ENCODE measurements at places on chromosomes 5 and 9.
A peak's percentile ranks its signal among the peaks of the same experiment; 100 is the strongest.

GRCh38 chr5:98954392-98955028 is 25.7 kb upstream of the CHD1 start:
- DNase-seq: no peak

DNA sequence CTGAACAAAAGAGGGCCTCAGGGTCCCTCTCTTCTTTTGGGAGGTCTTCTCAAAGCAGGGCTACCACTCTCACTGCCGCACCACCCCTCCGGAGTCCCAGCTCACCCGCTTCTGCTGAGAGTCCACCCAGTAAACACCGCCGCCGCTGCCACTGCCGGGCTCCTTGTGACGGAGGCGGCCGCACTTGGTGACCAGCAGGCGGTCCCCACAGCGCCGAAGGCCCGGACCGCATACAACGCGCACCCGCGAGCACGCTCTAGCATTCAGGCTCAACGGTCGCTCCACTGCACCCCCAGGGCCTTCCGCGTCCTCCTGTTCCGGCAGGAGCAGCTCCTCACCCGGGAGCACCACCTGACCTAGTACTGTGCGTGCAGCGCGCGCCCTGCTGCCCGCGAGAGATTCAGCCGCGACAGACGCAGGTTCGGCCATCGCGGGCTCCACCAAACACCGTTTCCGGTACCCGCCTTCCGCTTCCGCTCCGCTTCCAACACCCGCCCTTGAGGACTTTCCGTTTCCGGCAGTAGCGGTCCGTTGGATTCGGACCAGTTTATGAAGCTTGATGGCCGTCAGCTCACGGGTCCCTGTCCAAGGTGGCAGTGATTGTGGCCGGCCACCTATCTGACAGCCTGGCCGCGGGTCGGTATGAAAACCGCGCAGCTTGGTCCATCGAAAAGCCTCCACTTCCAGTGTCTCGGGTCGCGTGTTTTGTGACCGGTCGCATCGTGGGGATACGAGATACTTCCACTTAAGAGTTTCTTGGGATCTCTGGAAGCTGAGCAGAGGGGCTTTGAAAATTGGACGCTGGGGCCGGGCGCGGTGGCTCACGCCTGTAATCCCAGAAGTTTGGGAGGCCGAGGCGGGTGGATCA is at the start of gene EXOSC3:
EXOSC3 (minus strand) TSS at position 449 of the 868 bp plus-strand sequence; CDS start at position 429, 20 bp downstream.
- peak; percentile 87 for DNase-seq

DNA sequence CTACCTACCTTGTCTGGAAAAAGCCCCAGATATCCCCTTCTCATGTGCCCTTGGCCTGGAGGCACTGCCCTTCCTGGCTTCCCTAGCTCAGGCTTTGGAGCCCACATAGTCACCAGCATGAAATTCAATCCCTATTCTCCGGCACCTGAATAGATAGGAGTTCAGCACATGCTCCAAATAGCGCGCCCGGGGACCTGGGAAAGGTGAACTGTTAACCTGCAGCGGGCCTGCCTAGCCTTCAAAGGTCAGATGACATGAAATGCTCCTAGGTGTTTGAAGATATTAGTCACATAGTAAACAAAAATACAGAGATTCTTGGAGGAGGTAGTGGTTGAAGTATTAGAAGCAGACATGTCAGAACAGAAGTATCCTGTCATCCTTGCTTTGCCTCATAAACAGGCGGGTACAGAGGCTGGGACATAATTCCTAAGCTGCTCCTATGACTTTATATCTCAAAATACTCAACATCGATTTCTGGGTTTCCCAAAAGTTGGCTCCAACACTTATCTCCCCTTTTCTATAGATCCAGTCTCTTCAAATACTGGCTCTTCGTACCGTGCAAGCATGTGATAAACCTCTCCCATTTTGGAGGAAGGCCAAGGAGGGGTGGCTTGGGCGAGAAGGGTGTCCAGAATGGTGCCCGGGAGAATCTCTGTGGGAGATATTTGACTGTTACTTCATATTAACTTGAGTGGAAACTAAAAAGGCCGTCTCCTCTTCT is 88.0 kb upstream of the ANKH start:
- no peak for DNase-seq

DNA sequence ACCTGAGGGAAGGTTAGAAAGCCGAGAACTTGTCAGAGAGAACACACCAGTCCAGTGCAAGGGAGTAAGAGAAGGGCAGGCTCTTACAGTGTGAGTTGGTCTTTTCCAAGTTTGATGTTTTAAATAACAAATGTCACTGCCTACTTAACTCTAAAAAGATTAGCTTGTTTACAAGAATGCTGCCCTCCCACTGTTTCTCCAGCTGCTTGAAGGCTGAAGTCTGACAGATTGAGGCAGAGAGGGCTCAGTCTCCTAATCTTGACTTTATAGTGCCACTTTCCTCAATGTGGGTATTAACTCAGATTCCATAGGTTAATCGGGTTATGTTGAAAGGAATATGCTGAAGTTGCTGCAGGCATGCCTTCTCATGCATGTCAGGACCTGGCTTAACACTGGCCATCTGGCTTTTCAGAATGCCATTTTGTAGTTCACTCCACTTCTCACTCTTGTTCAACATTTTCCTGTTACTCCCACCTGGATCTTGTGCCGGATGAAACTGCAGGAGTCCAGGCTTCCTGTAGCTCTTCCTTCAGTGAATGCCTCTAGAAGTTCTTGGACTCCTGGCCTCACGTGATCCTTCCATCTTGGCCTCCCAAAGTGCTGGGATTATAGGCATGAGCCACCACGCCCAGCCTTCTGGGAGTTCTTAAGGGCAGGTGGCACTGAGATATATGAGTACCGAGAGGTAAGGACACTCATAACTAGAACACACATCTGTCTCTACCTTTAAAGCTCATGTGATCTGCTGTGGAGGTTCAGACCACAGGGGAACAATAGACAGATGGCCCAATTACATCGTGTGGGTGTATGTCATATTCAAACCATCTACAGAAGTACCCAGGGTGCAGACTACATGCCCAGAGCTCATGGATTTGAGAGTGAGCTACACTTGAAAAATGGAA is 249.7 kb downstream of the ARHGAP26 start:
- DNase-seq: no peak

- no peak for DNase-seq
Measured at GRCh38 chr9:38235244-38235643, 157.3 kb upstream of the ALDH1B1 start.

- DNase-seq: no peak
Measured at GRCh38 chr9:134284273-134284672, 42.0 kb upstream of the RXRA start.

- DNase-seq: no peak
Measured at GRCh38 chr9:130407916-130408663, 36.7 kb upstream of the ASS1 start.

GRCh38 chr5:132639706-132640130 is 18.3 kb upstream of the IL13 start:
- no peak for DNase-seq

DNA sequence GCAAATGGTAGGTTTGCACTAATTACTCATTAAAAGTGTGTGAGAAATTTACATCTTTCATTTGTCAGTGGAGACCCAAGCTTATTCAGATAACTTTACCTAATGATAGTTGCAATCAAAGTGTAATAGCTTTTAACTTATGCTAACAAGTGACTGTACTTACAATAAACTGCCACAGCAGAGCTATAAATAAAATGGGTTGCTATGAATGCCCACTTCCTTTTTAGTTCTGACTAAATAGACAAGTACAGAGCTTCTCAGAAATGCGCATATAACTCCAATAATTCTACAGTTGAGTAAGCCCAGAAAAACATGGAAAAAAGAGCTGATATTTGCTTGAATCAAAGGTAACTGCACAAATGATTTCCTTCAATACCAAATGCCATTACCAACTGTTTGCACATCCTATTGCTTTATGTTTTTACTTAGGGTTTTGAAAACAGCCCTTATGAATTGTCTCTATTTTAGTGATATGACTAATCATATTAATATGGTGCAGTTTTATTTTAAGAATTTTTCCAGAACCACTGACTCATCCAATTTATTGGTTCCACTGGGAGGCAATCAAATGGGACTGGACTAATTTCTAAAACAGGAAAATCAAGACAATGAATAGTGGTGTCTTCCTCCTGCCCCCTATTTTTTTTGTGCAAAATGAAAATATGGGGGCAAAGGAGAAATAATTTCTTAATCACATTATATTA is 84.1 kb downstream of the PPP2R2B start:
- no peak for DNase-seq

DNA sequence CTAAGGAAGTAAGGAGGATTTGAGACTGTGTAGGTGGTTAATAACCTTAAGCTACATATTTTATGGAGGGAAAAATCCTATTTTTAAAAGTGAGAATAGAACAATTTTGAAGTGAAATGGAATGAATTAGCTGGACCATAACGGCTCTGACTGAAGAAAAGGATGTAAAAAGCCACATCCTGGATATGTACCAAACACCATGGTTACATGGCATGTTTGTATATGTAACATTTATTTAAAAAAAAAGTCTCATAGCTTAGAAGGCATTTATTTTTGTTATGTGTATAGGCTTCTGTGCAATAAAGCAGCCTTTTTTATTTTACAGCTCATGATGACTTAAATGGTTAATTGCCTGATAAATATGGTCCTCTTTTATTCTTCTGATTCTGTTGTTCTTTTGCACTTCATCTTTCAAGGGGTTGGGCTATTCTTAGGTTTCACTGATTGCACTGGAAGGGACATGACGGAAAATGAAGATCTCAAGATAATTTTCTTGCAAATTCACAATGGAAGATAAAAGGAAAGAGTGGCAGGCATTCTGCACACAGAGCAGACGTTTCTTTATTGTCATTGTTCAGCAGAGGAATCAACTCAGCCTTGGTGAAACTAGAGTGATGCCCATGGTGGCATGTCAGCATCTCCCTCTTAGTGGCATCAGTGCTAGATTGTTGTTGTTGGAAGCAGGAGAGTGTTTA is 63.1 kb downstream of the DOCK8 start:
- DNase-seq: no peak

- no peak for DNase-seq
Measured at GRCh38 chr5:180436275-180436674, 57.9 kb upstream of the CNOT6 start.

Data from CD4-positive, alpha-beta T cell treated with Interleukin-17A for 4 hours (primary cell).